ENCODE measurements at places on chromosomes 4 and X.

DNA sequence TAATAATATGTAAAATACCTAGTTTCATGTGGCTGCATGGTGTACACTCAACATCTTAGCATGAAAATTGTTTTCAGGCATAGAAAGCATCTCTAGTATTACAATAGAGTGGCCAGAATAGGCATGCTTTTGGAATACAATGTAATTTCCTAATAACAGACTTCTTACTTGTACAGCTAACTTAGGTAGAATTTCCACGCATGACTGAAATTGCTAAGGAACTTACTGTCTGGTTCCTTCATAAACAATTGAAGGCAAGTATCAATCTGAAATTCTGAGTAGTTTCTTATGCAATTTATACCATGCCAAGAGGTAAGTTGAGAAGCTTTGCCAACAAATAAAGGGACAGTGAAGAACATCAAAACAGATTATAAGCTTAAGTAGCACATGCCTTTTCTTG, 26.7 kb downstream of the SULT1E1 start:
- no peak for DNase-seq

DNA sequence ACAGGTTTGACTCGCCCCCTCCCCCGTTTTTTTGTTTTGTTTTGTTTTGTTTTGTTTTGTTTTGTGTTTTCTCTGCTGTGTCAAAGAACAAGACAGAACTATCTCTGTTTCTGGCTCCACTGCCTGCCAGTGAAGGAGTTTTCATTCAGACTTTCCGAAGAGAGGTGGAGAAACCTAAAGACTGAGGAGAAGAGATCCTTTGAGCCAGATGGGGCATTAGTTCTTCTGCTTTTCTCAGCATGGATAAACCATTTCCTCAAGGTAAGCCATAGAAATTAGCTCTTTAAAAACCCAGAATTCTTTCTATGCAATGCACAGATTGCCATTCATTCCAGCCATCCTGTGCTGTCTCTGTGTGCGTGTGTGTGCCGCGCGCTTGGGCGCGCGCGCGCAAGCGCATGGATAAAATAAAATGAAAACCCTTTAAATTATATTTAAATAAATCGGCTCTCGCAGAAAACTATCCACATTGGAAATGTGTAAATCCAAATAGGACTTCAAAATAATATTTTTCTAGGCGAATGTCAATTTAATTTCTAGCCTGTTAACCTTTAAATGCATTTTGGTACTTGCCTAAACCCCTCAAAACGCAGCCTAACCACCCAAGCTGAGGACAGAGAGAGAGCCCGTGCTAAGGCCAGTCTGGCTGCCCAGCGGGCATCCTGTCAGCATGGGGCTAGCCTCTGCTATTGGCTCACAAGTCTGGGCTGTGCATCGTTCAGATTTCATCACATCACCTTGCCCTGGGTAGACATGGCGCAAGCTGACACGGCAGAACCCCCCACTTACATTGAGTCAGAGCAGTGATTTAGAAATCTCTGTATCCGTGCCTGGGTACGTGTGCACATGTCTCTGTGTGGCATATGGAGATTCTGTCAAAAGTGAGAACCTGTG, 113.0 kb upstream of the VAMP7 start:
- DNase-seq: no peak

DNA sequence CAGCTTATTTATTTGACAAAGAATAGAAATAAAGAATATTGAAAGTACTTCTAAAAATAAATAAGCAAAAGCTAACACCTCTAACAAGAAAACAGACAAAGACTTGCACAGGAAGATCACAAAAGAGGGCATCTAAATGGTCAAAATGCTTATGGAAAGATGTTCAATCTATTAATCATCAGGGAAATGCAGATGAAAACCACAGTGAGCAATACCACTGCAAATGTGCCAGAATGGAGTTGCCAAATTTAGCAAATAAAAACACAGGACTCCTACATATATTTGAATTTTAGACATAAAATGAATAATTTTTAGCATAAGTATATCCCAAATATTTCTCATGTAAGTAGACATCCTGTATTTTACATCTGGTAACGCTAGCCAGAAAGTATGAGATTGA, 56.1 kb upstream of the HPGD start:
- DNase-seq: no peak

- no peak for DNase-seq
Measured at GRCh38 chr4:86497980-86498862, 95.9 kb upstream of the PTPN13 start.

GRCh38 chrX:17077361-17077760, 130.9 kb downstream of the REPS2 start:
- no peak for DNase-seq

DNA sequence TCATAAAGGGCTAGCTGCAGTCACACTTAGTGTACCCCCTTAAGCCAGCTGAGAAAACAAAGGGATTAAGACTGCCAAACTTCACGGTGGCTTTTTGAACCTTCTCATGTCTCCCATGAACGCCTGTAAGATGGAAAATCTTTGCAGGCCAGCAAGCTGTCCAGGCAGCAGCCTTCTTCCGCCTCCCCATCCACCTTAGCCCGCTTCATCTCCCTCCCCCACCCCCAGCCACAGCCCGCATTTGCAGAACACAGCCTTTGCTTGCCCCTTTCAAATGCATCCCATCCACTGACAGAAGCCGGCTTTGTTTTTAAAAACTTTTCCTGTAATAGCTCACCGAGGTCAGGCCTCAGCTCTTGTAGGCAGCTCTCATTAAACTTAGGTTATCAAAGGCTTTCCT, 113.8 kb upstream of the FAM9B start:
- no peak for DNase-seq

DNA sequence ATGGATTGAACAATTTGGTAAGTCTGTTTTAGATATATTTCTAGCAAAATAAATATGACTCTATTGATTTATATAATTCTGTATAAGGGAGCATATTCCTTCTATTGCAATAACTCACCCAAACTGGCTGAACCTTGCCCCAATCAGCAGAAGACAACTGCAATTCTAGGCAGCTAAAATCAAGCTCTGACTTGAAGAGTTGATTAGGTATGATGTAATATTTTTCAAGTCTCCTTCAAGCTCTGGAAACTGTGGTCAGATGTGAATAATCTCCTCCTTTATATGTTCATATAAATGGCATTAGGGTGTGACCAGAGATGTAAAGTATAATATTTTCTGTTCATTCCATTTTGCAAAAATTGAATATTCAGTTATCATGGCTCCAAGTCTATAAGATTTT, 8.2 kb downstream of the RASSF6 start:
- DNase-seq: no peak

- no peak for DNase-seq
Measured at GRCh38 chr4:159481936-159482335, 379.1 kb downstream of the RAPGEF2 start.

- peak; percentile 0 for DNase-seq
Measured at GRCh38 chr4:23333946-23334878, 555.6 kb downstream of the PPARGC1A start.

DNA sequence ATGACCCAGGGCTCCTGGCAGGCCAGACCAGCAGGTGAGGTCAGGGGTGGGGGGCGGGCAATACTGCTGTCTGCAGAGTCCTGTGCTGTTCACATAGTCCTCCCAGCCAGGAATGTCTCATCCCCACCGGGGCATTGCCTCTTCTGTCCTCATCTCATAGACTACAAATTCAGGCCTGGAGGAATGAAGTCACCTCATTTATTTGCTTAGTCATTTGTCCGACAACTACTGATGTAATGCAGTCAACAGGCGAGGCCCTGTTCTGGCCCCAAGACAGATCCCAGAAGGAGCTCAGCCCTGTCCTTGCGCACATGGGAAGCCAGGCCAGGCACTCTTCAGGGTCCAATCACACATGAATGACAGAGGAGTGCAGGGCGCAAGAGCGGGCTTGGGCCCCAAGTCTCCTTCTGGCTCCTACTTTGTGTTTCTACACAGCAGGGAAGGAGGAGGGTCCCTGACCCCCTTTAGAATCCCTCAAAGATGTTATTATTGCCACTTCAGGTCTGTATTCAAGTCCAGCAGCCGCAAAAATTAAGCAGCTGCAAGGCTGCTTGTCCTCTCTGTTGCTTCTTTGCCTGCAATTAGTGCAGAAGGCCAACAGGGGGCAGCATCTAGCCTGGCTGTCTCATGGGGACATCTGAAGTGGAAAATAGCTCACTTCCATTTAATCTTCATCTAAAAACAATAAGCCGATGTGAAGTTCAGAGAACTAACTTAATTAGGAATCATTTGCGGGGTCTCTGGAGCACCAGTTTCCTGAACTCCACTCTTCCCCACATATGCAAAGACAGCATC, 15.2 kb upstream of the HMX1 start:
- DNase-seq: no peak

- DNase-seq: no peak
Measured at GRCh38 chrX:56762220-56762619, 33.2 kb downstream of the NBDY start.

DNA sequence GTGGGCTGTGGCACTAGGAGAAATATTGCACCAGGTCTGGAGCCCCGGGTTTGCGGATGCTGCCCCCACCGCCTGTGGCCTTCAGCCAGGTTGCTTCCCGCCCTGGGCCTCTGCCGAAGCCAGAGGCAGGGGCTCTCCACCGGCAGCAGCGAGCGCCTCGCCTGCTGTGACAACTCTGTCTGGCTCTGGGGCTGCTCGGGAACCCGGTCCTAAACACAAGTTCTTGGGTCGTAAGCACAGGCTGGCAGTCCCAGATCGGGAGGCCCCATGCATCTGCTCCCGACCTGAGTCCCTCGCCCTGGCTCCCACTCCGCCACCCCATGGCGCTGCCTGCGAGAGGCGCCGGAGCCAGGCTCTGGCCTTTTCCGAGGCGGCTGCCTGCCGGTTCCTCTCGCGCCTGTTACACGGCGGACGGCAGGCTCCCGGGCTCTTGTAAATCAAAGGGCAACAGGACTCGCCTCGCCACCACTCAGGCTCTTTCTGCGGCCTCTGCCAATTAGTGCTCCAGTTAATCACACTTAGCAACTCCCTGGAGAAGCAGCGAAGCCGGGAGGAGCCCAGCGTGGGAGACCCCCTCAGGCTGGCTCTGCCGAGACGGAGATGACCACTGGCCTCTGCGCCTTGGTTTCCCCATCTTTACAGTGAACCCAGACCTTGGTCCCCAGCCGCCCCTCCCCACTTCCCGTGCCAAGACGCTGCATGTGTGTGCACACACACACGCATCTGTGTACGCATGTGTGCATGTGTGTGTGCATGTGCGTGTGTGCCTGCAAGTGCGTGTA, 109.2 kb downstream of the DCTD start:
- no peak for DNase-seq
